ENCODE measurements at places on chromosomes 13 and 19.
A peak's percentile ranks its signal among the peaks of the same experiment; 100 is the strongest.

DNA sequence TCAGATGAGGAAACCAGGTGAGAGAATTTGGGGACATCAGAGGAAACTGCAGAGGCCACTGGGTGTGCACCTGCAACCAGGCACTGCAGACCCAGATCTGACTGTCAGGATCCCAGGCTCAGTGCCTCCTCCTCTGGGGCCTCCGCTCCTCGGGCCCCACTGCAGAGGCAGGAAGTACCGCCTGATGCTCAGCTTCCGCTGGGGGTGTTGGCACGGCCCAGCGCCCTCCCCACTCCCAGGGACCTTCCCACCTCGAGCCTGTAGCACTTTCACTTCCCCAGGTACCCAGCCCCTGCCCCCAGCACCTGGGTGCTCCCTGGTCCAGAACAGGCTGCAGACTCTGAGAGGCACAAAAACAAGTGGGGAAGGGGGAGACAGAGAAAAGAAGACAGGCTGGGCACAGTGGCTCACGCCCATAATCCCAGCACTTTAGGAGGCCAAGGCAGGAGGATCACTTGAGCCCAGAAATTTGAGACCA is 1.4 kb upstream of the CD37 start:
- DNase-seq = peak; percentile 52

DNA sequence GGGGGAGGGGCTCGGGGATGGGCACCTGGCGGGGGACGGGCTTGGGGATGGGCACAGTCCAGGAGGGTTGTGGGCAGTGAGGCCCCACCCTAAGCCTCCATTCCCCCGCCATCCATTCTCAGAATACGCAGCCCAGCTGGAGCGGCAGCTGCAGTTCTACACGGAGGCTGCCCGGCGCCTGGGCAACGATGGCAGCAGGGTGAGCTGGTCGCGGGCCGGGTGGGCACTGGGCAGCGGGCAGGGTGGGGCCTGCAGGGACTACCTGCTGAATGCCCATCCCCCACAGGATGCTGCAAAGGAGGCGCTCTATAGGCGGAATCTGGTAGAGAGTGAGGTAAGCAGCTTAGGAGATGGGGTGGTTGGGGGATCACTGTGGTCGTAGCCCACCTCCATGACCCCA is 8.3 kb downstream of the PODNL1 start:
- DNase-seq = no peak

DNA sequence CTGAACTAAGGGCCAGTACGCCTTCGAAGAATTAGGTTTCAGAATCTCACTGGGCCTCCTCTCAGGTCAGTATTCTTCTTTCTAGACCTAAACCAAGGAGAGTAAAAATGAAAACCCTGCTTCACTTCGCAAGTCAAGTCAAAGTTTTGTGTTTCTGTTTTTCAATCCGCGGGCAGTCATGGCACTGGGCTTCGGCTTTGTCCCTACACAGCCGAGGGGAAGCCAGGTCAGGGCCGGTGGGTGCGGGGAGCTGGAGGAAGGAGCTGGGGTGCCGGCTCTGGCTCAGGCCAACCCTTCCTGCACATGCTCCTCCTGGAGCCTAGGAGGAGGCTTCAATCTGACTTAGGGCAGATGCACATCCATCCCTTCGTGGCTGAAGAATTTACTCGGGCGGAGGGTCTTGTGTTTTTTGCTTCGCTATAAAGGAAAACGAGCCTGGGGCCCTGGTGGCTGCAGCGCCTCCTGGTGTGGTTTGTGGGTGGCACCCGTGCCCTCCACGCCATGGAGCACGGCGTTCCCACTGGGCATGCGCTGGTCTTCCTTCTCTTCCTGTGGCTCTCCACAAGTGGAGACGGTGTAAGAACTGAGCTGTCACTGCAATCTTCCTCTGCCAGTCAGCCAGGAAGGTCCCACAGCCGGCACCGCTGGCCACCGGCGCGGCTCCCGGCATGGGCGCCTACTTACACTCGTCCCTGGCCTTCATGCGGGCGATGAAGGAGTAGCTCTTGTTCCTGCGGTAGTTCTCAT is 22.5 kb downstream of the C19orf44 start:
- DNase-seq = no peak

- no peak for DNase-seq
Measured at GRCh38 chr19:17488593-17489391, 18.5 kb downstream of the SLC27A1 start.

DNA sequence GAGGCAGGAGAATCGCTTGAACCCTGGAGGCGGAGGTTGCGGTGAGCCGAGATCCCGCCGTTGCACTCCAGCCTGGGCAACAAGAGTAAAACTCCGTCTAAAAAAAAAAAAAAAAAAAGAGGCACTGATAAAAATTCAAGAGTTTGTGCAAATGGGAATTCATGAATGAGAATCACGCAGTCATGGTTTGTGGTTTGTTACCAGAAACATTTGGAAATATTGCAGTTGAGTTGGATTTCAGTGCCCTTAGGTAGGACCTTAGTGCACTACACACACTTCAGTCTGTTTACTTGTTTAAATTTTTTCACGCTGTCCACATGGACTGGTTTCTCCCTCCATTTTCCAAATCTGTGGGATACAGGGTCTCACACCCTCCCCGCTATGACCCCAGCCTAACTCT is 28.4 kb downstream of the ZNF844 start:
- DNase-seq = no peak

DNA sequence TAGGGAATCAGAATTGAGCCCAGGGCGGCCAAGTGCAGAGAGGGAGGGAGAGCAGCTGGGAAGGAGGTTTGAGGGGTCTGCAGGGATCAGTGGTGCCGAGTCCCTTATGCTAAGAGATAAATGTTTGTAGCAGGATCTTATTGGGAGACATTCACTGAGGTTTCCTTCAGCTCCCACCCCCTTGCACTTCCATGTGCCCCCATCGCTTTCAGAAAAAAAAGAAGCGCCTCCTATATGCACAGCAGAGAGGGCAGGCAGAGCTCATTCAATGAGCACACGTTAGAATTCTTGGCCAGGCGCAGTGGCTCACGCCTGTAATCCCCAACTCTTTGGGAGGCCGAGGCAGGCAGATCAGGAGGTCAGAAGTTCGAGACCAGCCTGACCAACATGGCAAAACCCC is 28.0 kb downstream of the CYP4F2 start:
- no peak for DNase-seq

- DNase-seq = no peak
Measured at GRCh38 chr19:39867133-39867532, 21.0 kb upstream of the FBL start.

DNA sequence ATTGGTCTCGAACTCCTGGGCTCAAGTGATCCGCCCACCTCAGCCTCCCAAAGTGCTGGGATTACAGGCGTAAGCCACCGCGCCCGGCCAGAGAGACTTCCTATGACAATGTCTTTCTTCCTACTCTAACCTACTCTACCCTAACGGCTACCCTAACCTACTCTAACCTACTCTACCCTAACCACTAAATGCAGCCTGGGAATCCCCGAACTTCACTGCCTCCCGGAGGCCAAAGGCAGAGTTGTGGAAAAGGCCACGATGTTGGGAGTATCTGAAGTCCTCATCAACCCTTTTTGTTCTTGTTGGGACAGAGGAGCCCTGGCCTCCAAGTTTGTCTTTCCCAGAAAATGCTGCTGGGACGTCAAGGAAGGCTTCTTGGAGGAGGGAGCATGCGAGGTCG is 967 bp upstream of the NR2C2AP start:
- DNase-seq = no peak

DNA sequence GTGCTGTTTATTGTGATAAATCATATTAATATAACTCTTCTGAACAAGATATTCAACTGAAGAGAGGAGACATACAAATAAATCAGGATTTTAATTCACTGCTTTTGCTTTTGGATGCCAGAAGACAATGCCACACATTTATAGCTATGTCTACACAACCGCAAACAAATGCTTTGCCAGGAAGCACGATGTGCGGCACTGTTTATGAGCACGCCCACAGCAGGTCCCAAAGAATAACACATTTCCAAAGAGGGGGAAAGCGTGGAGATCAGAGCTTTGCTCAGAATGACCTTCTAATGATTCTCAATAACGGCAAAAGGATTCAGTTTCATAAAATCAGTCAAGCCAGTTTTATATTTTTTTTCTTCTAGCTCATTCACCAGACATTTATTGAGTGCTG is 16.7 kb downstream of the FAM216B start:
- DNase-seq = no peak

- DNase-seq = no peak
Measured at GRCh38 chr19:2627855-2628254, 74.6 kb downstream of the GNG7 start.

DNA sequence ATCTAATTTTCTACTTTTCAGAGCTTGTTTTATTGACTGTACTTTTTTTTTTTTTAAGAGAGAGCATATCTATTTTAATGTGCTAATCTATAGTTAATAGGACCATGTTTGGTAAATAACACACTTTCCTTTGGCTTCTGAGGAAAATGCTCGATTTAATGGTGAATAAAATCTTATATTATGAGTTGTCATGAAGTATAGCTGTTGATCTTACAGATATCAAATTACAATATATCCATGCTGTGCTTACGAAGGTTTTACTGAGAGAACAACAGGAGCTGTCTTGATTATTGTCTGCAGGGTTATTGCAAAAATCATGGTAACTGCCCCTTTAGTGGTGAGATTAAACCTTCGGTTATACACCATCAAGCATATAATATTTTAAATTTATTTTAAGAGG is 29.6 kb downstream of the URI1 start:
- no peak for DNase-seq

GRCh38 chr13:85798556-85798955 is 663 bp downstream of the SLITRK6 start:
- DNase-seq = no peak

DNA sequence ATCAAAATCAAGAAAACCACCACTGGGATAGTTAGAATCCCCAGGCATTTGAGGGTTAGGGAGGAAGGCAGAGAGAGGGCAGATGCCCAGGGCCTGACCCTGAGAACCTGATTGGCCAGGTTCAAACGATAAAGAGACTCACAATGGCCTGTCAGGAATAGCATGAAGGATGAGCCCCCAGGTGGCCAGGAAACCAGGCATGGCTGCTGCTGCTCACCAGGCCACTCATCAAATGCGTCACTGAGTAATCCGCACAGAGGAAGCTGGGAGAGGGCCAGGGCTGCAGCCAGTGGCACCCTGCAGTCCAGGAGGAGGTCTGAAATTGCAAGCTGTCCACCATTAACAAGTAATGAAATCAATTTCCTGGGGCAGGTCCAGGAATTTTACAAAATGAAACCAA is 111.3 kb downstream of the KATNAL1 start:
- no peak for DNase-seq
